GM12892 (cell line): ENCODE measurements at places on chromosomes 16 and 17.

GRCh38 chr17:73686126-73686525 is 41.9 kb upstream of the SDK2 start:
- no peak for DNase-seq

- DNase-seq: no peak
Measured at GRCh38 chr16:72658888-72659717, 388.8 kb downstream of the ZFHX3 start.

DNA sequence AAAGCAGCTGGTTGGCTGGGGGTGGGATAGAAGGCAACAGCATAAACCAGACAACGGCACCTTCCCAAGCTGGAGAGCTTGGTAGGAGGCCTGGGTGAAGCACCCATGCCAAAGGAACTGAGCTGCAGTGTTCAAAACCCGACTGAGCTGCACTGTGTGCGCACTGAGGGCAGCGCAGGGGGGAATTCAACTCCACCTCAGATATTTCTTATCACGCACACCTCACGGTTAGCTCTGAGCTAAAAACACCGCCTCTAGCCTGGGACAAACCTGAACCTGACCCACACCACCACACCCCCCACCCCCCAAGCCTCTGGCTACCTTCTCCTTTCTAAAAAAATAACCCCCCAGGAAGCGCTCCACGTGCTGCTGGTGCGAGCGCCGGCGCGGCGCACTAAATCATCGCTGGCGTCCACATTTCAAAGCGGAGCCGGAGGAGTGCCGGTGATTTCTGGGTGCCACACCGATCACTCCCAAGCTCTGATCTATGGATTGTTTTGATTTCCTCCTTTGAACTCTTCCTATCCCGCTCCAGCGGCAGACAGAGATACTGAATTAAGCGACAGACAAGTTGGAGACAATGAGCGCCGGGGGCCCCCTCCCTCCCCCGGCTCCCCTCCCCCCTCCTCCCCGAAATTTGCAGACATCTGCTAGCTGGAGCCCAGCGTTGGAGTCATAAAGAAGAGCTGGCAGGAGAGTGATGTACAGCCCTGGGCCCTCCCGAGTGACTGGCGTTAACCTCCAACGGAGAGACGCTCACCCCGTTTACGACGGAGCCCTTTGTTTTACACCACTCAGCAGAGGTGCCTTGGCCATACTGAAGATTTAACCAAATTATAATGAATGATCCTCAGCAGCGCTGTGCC is 85.0 kb downstream of the NOG start:
- DNase-seq: no peak

- no peak for DNase-seq
Measured at GRCh38 chr16:47511882-47512281, 50.8 kb downstream of the PHKB start.

DNA sequence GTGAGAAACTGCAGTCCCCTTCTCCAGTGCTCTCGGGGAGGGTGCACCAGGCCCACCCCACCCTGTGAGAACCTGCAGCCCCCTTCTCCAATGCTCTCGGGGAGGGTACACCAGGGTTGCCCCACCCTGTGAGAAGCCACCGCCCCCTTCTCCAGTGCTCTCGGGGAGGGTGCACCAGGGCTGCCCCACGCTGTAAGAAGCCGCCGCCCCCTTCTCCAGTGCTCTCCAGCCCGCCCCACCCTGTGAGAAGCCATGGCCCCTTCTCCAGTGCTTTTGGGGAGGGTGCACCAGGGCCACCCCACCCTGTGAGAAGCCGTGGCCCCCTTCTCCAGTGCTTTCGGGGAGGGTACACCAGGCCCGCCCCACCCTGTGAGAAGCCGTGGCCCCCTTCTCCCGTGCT is 12.1 kb downstream of the SPATA33 start:
- DNase-seq: no peak
